ENCODE measurements at places on chromosomes 7 and 10.
A peak's percentile ranks its signal among the peaks of the same experiment; 100 is the strongest.

GRCh38 chr7:26375726-26376174 is 84.1 kb downstream of the SNX10 start:
- no peak for DNase-seq

DNA sequence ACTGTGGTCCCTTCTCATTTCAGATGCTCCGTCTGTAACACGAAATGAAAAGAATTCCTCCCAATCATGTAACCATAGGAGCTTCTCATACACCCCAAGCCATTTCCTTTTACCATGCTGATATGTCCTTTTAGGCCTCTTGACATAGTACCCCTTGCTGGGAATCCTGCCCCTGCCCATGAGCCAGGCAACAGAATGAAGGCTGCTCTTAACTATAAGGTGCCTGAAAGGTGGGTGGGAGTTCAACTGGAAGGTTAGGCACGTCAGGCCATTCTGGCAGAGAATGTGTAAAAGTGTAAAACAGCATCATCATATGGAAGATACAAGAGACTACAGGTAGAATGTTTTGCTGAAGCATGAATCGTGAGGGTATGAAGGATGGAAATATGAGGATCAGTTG is 22.5 kb downstream of the IL2RA start:
- peak; percentile 26 for DNase-seq

DNA sequence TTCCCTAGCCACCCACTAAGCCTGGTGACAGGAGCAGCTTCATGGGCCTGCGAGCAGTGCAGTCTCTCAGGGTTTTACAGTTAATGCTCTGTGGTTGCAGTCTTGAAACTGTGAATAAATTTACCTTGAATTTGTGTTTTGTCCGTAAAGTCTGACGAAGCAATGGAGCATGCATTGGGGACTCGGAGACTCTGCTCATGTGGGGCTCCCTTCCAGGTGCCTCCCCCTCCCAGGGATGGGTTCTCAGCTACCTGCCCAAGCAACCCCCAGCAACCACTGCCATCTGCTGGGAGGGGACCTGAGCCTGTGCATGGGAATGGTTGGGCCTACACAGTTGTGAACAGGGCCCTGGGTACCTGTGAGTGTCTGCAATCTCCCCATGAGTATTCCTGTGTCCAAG is 36.3 kb upstream of the IKZF1 start:
- DNase-seq, result peak; percentile 56

DNA sequence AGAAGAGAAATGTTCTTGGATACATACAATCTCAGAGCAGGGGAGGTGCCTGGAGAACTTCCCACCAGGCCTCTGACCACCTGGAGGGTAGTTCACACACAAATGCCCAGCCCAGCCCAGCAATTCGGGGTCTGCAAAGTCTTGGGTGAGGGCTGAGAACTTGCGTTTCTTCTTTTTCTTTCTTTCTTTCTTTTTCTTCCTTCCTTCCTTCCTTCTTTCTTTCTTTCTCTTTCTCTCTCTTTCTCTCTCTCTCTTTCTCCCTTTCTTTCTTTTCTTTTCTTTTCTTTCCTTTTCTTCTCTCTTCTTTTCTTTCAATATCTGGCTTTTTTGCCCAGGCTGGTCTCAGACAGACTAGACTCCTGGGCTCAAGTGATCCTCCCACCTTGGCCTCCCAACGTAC is 22.4 kb downstream of the NPC1L1 start:
- DNase-seq, result no peak

DNA sequence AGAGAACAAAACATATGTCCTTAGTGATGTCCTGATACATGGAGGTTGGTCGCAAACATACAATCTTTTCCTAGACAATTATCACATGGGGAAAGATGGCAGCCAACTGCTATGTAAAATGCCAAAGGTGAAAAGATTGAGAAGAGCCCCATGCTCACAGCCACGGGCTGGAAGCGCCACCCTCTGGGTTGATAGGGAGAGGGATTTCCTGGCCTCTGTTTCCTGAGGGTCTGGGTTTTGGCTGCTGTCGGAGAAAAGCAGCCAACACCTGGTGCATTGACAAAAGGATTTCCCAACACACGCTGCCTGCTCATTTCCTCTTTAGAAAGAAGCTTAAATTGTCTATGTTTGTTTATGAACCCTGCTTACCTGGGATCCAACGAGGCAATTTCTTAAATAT is 43.8 kb downstream of the ITIH5 start:
- DNase-seq, result no peak

DNA sequence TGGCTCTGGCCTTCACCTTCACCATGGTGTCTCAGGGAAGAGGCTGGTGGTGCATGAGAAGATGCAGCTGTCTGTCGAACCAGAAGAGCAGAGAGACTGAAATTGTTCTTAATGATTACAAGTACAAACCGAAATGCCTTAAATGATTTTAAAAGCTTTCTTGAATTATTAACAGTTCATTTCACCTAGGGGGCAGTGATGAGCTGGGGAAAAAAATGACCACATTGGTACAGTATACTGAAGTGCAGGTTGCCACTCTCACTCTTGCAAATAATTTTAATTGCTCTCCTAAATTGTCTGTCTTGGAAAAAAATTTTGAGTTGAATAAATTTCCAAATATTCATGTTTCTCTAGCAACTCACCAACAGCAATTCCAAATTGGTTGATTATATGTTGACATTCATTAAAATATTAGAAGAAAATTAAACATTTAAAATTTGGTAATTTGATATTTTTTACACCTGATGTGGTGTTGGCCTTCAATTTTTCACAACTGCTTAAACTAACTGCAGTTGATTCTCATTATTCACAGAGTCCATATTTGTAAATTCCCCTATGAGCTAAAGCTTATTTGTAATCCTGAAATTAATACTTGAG is 692.6 kb downstream of the ZWINT start:
- no peak for DNase-seq

DNA sequence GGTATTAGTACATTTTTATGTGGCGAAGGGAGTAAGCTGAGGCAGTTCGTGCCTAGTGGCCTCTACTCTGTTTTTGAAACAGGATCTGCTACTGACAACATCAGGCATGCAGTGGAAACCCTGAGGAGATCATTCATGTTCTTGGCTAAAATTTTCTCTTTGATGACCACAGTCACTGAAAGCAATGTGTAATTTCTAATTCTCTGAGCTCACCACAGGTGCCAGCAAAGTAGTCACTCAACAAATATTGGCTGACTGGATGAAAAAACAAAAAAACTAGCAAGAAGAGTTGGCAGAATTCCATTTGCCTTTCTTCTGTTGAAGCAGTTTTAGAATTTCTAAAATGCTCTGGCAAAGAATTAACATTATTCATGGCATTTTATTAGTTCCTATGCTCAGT is 176.5 kb upstream of the KCTD7 start:
- DNase-seq, result no peak

GRCh38 chr10:59606551-59606961 is 103.1 kb downstream of the SLC16A9 start:
- no peak for DNase-seq

DNA sequence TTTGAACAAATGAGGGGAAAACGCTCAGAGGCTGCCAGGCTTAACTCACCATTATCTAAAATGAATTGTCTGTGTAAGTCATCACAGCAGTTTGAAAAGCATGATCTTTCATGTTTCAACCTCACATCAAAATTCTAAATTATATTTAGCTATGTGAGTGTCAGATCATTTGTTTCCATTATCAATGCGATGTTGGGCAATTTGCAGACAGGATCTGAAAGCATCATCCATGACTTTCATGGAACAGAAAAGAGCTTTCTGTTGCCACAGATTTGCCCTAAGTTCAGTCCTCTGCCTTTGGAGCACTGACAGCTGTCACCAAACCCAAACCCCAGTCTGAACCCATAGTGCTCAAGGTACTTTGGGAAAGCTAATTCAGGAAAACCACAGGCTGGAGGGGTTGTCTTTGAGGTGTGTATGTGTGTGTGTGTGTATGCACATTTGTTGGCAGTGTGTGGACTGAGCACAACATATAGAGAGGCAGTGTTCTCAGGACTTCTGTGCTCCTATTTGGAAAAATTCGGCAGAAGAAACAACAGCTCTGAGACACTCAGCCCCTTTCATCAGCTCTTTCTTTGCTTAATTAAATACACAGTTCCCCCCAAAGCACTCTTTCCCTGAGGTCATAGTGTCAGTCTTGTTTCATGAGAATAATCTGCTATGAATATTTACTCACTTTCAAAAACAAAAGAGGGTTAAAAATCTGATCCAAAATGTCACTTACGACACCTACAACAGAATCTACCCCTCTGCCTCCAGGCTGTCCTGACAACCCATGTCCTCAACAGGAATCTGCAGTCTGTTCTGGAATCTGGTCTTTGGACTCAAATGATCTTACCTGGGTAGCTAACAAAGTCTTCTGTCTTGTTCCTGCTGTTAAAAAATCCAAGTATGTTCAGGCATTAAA is 188.5 kb upstream of the KLF14 start:
- DNase-seq, result no peak
